ENCODE measurements at places on chromosomes 3 and 15. TPM values are rescaled to one million over a fixed set of nuclear protein-coding genes. Genes with fewer than 3 reads are reported as not detected.

DNA sequence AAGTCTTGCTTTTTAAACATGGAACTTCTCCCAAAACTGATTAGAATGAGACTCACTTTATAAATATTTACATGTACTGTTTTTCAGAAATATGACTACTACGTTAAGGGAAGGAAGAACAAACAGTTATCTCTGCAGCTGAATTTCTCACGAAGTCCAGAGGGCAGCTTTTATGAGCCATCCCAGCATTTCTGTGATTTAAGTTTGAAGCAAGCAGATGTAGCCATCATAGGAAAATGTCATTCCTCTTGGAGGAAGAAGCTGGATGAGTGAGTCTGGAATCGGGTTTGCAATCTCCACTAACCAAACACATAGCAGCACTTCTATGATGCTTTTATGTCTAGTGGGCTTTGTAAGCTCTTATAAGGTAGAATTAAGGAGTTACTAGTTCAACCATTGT, 53.7 kb downstream of the SCN11A start:
- H3K36me3 ChIP-seq, result no peaks in the 10 kb centered on the region
- peaks cover 9% of the 10 kb centered on the region for H3K27me3 ChIP-seq
- H3K27ac ChIP-seq, result no peak overlapping the region
- DNase-seq, result no peak
- no peaks in the 10 kb centered on the region for H3K4me1 ChIP-seq

- H3K4me1 ChIP-seq, result peaks cover 2% of the 10 kb centered on the region
- H3K27me3 ChIP-seq, result no peaks in the 10 kb centered on the region
- no peak overlapping the region for H3K27ac ChIP-seq
These were observed 1710.1 kb downstream of the SI start for GRCh38 chr3:163368168-163368567.

The RBSN gene
- total RNA-seq, result 35.2 TPM

DNA sequence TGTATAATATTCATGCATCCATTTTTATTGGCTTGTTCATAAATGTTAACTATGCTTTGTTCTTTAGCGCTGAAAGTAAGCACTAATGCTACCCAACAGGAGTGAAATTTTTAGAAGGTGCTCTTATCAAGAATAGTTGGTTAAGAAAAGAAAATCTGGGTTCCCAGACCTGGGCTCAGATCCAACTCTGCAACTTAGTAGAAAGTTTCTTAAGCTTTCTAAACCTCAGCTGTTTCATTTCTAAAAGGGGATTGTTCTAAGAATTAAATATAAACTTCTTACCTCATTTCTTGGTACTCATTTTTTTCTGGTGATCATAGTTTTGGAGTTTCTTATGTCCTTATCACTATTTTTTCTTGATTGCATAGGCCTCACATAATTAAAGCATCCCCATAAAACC, 12.1 kb downstream of the ARPP21 start:
- peaks cover 9% of the 10 kb centered on the region for H3K4me1 ChIP-seq
- H3K27ac ChIP-seq, result no peak overlapping the region

DNA sequence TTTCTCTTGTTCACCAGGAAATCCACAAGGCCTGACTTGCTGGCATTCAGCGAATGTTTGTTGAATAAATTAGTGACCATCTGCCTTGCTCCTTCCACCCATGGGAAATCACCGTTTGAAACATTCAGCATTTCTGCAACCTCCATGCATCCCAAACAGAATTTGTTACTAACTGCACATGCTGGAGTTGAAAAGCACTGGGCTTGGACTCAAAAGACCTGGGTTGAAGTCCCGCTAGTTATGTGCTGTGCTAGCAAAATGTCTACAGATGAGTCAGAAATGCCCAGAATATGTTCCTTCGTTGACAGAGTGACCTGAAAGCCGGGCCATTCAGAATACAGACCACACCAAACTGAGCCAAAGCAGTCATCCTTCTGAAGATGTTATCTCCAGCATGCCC, 144.6 kb downstream of the ALDH1A2 start:
- no peak for DNase-seq
- no peaks in the 10 kb centered on the region for H3K36me3 ChIP-seq
- no peak overlapping the region for H3K27ac ChIP-seq

DNA sequence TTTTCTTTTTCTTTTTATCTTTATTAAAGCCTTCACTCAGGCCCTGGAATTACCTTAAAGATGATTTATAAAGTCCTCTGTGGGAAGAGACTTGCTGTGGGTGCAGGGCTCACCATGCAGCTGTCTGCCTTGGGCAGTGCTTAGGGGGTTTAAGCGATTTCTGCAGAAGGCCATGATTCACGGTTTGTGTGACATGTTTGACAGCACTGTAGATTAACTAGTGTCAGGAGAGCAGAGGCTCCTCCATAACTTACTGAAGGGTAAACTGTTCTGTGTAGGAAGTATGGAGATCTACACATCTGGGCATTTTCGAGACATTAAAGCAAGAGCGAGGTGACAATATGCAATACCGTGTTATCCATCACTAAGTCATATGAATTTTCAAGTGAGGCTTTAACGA, 137.7 kb downstream of the LRIG1 start:
- H3K4me1 ChIP-seq, result peaks cover 14% of the 10 kb centered on the region
- H3K27me3 ChIP-seq, result peaks cover 68% of the 10 kb centered on the region
- no peak for DNase-seq
- no peak overlapping the region for H3K27ac ChIP-seq
- H3K36me3 ChIP-seq, result no peaks in the 10 kb centered on the region
